Urinary bladder (tissue), 4 donors: ENCODE measurements at places on chromosomes 2 and 18. TPM values are rescaled to one million over a fixed set of nuclear protein-coding genes. Genes with fewer than 3 reads are reported as not detected.

- no peak for DNase-seq
Measured at GRCh38 chr2:75565472-75566462, 5.0 kb upstream of the EVA1A start.

- no peak for DNase-seq
Measured at GRCh38 chr2:200455958-200456421, 53.9 kb downstream of the KCTD18 start.

DNA sequence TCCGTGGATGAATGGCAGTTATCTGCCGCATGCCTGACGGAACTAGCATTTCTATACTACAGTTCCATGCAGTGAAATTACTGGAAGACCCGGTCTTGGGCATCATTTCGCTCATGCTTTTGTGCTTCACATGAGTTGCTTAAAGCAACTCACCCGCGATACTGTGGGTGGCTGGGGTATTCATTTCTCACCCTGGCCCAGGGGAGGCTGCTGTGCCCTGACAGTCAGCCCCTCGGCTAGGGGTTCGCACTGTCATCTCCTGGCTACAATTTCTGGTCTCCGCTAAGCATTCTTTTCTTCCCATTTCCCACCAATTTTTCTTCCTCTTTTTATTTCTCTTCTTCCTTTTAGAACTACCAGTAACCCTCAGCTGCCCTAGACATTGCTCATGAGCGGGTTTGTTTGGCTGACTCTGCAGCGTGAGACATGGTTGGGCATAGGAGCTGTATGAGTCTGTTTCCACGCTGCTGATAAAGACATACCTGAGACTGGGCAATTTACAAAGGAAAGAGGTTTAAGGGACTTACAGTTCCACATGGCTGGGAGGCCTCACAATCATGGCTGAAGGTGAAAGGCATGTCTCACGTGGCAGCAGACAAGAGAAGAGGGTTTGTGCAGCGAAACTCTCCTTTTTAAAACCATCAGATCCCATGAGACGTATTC is 16.5 kb upstream of the CNDP2 start:
- no peak for DNase-seq

DNA sequence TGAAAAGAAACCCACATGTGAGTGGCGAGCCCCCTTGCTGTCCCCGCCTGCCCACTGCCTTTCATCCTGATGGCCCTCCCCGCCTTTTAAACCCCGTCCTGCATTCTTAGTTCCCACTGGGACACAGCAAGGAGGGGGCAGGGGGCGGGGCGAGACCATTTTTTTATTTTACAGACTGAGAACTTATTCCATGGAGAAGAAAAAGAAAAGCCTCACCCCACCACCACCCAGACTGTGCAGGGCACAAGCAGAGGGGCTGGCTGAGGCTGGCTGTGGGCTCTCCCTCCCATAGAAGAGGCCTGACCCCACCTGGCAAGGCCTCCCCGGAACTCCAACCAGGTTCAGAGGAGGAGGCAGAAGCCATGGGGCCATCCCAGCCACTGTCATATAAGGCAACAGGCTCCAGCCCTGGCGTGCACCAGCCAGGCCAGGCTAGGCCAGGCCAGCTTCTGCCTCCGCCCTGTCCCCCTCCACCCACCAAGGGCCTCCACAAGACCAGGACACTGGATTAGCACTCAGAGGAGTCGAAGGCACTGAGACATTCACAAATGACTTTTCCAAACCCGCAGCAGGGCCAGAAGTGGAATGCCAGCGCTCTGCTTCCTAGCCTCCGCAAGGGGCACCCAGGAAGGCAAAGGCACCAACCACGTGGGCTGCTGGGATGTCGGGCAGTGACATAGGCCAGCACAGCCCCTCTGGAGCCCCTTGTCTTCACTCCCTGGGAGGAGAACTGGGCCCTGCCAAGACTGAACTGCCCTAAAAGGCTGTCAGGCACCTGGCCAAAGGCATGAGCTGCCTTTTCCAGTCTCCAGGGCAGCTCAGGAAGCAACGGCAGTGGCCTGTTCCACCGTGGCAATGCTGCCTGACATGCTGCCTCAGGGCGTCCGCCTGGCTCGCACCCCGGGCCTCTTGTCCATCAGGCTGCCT is 37.5 kb upstream of the SEMA4C start:
- DNase-seq, result no peak

DNA sequence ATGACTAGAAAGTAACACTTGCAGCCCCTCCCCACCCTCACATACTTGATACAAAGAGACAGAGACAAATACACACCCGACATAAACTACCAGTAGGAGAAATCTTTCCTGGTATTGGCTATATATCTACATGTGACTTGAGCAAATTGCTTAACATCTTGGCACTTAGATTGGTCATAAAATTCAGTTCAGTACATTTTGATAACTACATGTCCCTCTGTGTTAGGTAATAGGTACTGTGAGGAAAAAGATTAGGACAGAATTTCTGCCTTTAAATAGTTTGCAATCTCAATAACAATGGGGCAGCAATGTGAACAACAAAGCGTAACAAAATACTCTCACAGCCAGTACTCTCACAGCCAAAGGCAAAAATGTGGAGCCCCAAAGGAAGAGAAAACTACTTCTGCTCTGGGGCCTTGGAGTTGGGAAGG is 670.0 kb upstream of the ACVR2A start:
- no peak for DNase-seq

- DNase-seq, result no peak
Measured at GRCh38 chr2:240430595-240430994, 4.9 kb upstream of the GPC1 start.

- DNase-seq, result peak; percentile 76
Measured at GRCh38 chr2:14297340-14297739, 335.2 kb upstream of the LRATD1 start.

GRCh38 chr2:240896871-240897692 is 1.1 kb upstream of the MAB21L4 start:
- DNase-seq, result no peak

DNA sequence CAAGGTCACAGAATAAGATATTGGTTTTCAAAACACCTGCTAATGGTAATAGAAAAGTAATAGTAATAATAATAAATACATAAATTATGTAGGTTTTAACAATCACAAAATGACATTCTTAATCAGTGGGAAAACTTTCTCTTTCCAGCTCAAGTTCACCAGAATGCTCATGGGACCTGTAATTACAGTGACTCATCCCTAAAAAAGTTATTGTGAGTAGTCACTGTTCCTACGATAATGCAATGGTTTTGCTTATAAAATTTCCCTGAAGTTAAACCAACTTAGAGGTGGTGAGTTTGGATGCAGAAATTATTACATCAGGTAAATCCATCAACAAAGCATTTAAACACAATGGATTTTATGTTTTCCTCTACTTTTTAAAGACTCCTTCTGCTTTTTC is 502.3 kb downstream of the PID1 start:
- DNase-seq, result peak; percentile 4

DNA sequence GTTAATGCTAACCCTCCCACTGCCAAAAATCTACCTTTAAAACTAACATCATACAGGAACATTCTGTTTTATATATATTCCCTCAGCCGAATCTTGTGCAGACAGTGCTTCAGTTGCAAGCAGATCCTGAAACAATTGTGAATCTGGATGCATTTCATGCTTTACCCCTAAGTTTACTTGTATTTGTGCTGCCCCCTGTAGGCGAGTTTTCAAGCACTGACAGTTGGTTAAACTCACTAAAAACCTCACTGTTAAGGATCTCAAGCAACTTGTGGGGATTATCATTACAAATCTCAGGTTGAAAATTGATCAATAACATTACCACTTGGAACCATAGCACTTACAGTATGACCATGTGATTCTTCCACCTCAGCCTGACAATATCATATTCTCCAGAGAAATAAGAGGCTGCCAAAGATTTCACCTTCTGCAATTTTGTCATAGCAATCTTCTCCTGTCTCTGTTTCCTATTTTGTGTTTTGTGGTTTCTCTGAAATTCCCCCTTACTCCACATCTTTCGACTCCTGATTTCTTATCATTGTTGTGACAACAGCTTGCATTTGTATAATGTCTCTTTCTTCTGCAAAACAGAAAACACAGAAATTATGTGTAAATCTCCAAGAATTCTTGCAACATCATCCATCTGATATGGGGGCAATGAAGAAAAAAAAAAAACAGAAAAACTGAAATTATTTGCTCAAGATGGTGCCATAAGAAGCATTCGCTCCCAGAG is 354.6 kb upstream of the SETBP1 start:
- DNase-seq, result no peak

GRCh38 chr2:129672521-129672920 is 306.9 kb upstream of the RAB6C start:
- no peak for DNase-seq

DNA sequence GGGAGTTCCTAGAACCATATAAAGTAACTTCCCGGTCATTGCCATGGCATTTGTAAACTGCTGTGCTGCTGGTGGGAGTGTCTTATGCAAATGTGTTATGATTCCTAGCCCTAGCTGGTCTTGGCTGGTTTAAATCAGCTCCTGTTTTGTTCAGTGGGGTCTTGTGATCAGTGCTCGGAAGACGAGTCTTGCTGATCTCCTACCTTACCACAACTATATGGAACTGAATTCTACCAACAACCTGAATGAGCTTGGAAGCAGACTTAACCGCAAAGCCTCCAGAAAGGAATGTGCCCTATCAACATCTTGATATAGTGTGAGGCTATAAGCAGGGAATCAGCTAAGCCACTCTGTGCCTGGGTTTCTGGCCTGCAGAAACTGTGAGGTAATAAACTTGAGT is 33.5 kb downstream of the POLE4 start:
- DNase-seq, result no peak

DNA sequence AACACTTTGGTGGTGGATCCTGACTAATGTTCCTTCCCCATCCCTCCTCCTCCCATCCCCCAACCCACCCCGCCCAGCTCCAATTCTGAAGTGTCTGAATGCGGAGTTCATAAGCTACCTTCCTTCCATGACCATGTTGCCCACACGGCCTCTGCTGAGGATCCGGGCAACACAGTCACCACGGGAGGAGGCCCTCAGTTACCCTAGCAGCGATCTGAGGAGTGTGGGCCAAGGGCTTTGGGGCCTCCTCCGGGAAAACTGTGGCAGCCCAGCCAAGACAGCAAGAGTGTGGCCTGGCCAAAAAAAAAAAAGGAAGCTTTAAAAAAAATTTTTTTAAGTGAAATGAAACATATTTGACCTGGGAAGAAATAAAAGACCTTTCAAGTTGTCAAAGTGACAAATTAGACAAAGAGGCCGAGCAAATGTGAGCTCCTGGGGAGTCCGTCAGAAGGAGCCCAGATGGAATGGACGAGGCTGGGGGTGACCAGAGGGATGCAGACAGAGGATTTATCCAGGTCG is 169.0 kb upstream of the PKDCC start:
- DNase-seq, result no peak

GRCh38 chr2:112915300-112916144 is 4.6 kb downstream of the IL37 start:
- no peak for DNase-seq

GRCh38 chr2:41989501-41990180 is 58.2 kb upstream of the PKDCC start:
- DNase-seq, result no peak

GRCh38 chr2:14944562-14945346 is 312.2 kb downstream of the LRATD1 start:
- no peak for DNase-seq

SPP2 gene
- total RNA-seq, result not detected

C2orf66 gene
- total RNA-seq, result 0.32 TPM

BCL11A gene
- total RNA-seq, result 10.9 TPM

APCDD1 gene
- total RNA-seq, result 70.8 TPM

CFAP221 gene
- 0.95 TPM for total RNA-seq

CRYBA2 gene
- not detected for total RNA-seq

ENOSF1 gene
- total RNA-seq, result 53.0 TPM
